ENCODE measurements at places on chromosomes 3 and 15. TPM values are rescaled to one million over a fixed set of nuclear protein-coding genes. Genes with fewer than 3 reads are reported as not detected.
A peak's percentile ranks its signal among the peaks of the same experiment; 100 is the strongest.

IQSEC1 gene
- 39.3 TPM for total RNA-seq

DNA sequence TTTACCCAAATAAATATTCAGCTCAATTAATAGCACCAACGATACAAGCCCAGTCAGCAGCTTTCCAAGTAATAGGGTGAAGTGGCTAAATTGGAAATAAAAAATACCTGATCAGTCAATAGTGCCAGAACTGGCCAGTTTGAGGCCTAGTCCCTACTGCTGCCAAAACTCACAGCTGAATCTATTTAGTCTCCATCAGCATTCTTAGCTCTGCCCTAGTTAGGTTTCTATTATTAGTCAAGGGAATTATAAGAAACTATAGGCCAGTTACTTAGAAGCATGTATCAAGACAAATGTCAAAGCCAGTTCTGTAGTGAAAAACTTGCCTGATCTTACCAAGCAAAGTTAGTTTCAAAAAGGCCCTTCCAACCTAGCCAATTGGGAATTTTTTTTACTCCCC lies 146.2 kb upstream of the ZBTB20 start:
- DNase-seq: no peak

GRCh38 chr3:144831955-144832716 lies 860.5 kb downstream of the DIPK2A start:
- DNase-seq: no peak

DNA sequence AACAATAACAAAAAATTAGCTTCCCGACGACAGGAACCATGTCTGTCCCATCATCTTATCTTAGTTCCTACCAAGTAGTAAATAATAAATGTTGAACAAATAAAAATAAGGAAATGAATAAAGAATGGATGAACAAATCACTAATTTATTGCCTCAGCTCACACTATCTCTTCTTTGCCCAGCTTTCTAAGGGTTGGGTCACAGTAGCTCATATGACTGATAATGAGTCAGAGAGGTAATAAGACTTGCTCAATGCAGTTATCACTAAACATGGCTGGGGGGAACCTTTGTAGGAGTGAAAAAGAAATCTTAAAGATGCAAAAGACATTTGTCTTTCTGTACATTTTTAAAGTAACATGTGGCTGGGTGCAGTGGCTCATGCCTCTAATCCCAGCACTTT lies 182.2 kb downstream of the WDR76 start:
- DNase-seq: no peak

DNA sequence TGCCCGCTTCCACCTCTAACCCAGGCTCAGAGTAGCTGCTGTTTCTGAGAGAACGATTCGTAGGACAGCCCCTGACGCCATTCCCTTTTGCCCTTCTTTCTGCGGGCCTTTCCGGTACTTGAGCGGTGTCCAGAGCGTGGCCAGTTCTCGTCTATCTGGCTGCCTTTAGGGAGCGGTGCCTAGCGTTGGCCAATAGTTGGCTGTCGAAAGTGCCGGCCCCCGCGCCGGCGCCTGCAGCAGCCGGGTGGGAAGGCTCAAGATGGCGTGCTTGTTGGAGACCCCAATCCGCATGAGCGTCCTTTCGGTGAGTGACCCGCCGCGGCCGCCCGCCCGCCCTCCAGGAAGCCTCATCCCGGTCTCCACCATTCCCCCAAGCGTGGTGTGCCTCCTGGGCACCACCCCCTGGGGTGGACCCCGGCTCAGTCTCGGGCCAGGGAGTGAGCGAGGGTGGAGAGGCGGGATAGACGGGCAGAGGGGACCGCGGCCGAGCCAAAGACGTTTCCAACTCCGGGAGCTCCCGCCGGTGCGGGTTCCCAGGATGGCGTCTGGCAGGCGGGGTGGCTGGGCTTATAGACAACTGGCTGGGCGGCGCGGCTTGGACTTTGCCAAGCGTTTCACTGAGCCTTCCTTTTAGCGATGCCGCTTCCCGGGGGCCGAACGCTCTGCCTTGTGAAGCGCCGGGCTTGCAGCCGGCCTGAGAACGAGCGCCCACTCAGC lies at the start of gene ARMC8:
Gene ARMC8 (plus strand): TSS at position 6 of the 717 bp plus-strand sequence. CDS start 254 bp downstream, at position 260.
- peak; percentile 35 for DNase-seq

DNA sequence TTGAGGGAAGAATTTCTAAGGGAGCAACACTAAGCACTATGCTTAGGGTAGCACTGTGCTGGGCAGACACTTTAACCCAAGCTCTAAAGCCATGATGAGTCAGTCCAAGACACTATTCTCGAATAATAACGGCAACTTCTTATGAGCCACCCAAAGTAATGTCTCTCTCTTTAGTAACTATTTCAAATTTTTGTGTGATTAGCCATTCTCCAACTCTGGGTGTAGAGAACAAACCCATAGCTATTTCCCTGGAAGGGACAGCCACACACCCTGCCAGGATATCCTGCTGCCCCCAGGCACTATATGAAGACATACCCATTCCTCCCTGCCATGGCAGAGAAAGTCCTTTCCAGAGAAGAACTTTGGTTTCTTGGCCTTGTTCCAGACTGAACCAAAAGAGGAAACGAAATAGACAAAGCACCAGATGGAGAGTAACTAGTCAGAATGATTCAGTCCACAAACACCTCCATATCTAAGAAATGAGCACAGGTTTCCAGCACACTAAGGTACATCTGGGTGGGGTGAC lies 384.9 kb upstream of the THBS1 start:
- no peak for DNase-seq

GRCh38 chr3:129077222-129077621 lies 16.6 kb downstream of the GP9 start:
- no peak for DNase-seq

DNA sequence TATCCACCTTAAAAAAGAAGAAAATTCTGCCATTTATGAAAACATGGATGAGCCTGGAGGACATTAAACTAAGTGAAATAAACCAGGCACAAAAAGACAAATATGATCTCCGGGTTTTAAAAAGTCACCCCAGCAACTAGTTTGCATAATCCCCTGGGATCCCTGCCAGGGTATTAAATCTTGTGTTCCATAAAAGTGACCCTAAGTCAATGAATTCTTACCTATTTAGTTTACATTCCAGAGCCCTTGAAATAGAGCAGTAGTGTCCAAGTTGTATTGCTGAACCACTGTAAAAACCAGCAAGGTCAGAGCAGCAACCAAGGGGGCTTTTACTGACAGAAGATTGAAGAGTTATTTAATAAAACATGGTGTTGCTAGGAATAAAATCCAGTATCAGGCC lies 716.8 kb upstream of the BCHE start:
- no peak for DNase-seq

DNA sequence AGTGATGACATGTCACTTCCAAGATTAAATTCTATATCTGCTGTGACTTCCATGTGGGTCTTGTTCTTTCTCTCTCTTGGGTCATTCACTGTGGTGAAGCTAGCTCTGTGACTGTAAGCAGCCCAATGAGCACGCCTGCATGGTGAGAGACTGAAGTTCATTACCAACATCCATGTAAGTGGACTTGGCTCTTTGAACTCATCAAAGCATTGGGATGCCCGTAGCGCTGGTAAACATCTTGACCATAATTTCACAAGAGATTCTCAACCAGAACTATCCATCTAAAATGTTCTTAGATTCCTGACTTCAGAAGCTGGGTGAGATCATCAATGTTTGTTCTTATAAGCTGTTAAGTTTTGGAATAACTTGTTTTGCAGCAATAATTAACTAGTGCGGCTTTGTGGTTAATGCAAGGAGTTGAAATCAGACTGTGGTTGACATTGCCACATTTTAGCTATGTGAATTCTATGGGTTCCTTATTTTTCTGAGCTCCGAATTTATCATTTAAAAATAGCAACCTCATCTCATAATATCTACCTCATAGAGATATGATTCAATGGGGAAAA lies 31.6 kb upstream of the LRRC3B start:
- no peak for DNase-seq

All from activated naive CD4-positive, alpha-beta T cell treated with anti-CD3 and anti-CD28 coated beads for 36 hours (primary cell).